NCI-H187 treated with DMSO at 0.1 percent for 48 hours (cell line): ENCODE measurements at places on chromosomes 6 and 20.

- no peak for DNase-seq
Measured at GRCh38 chr6:148128014-148128730, 214.5 kb upstream of the SASH1 start.

DNA sequence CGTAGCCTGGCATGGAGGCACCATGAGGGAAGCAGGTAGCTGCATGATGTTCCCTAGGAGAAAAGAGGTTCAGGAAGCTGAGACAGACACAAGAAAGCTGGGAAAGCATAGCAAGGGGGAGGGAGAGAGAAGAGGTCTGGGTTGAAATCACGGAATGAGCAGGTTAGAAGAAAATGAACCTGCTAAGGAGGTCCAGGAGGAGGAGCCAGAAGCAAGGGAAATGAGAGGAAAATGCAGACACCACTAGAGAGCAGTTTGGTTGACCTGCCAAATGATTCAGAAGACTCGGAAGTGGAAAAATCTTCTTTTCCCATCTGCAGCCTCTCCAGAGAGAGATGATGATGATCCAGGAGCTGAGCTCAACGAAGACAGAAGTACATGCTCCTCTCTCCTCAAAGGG, 70.9 kb downstream of the VIP start:
- no peak for DNase-seq

DNA sequence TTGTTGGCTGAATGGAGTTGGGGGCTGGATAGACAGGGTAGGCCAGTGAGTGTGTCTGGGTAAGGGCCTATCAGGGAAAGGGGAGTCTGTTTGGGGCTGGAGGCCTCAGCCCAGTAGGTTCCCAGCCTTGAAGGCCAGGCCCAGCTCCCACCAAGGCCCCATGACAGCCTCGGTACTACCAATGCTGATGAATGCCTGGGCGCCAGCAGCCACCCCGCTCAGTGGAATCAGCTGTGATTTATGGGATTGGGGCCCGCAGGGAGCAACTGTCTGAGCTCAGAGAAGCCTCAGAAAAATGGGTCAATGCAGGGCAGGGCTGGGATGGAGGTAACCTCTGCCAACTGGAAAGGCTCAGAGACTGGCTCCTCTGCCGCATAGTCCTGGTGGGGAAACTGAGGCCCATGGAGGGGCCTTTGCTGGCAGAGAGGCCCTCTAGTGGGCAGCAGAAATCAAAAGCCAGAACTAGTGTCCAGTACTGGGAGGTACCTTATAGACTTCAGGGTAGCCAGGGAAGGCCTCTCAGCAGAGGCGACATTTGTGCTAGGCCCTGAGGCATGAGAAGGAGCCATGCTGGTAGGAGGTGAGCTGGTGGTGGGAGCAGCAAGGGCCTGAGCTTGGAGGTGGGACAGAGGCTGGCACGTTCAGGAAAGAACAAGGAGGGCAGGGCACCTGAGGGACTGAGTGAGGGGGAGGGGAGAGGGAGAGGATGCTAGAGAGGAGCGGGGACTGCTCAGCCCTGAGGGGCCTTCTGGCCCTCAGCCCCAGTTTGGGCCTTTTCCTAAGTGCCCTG, 36.4 kb downstream of the DLGAP4 start:
- DNase-seq: no peak

- DNase-seq: no peak
Measured at GRCh38 chr6:150189122-150189521, 46.3 kb downstream of the PPP1R14C start.

- peak; percentile 30 for DNase-seq
Measured at GRCh38 chr6:88982720-88983119, 19.3 kb upstream of the RNGTT start.

- DNase-seq: no peak
Measured at GRCh38 chr6:42239736-42240375, 22.2 kb upstream of the MRPS10 start.

- DNase-seq: no peak
Measured at GRCh38 chr6:157987788-157988699, 6.4 kb downstream of the SYNJ2 start.

DNA sequence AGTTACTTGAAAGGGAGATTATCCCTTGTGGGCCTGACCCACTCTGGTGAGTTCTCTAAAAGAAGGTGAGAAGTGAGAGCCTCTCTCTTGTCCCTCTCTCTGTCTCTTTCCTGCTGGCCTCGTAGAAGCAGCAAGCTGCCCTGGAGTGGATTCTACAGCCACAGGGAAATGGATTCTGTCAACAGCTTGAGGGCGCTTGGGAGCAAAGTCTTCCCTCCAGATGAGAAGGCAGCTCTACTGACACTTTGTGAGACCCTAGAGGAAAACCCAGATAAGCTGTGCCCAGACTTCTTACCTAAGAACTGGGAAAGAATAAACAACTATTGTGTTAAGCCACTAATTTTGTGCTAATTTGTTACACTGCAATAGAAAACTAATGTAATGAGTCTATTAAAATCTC, 39.9 kb downstream of the ANKRD60 start:
- DNase-seq: no peak

DNA sequence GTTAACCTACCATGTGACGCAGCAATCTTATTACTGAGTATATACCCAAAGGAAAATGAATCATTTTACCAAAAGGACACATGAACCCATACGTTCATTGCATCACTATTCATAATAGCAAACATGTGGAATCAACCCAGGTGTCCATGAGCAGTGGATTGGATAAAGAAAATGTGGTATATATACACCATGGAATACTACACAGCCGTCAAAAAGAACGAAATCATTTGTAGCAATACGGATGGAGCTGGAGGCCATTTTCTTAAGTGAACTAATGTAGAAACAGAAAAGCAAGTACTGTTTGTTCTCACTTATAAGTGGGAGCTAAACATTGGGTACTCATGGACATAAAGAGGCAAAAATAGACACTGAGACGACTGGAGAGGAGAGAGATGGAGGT, 44.2 kb downstream of the TBPL1 start:
- no peak for DNase-seq

GRCh38 chr6:16548121-16548520, 213.1 kb downstream of the ATXN1 start:
- DNase-seq: no peak

- no peak for DNase-seq
Measured at GRCh38 chr20:49030954-49031619, 15.0 kb upstream of the CSE1L start.

- no peak for DNase-seq
Measured at GRCh38 chr6:161111261-161111660, 119.7 kb downstream of the MAP3K4 start.

- DNase-seq: no peak
Measured at GRCh38 chr6:14822012-14822553, 423.8 kb upstream of the JARID2 start.

GRCh38 chr20:56358070-56358469, 704 bp upstream of the FAM210B start:
- no peak for DNase-seq

DNA sequence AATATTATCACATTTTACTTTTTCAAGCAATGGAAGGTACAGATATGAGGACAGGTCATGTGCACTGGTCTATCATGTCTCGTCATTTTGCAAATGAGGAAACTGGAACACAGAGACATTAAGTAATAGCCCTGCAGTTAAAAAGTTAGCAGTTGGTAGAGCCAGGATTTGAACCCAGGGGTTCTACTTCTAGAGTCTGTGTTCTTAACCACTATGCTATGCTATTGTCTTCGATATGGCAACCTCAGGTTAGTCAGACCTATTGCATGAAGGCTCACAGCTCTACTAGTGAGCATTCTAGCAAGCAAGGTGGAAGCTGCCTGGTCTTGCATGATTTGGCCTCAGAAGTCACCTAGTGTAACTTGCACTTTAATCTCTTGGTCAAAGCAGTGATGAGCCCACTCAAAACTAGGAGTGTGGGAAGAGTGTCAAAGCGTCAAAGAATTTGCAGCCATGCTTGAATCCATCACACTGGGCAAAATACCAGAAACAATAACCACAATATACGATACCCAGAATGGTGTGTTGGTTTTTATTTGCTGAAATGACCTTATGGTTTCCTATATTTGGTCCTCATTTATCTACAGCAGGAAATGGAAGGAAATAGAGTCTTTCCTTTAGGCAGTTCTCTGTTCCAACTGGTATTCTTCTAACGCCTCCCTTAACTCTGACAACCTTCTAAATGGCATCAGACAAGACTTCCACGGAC, 20.4 kb upstream of the BMP2 start:
- DNase-seq: no peak

GRCh38 chr6:140597181-140597580, 1222.7 kb upstream of the CITED2 start:
- DNase-seq: no peak

GRCh38 chr20:23103284-23104018, 17.3 kb upstream of the CD93 start:
- DNase-seq: no peak

GRCh38 chr20:3390759-3391425, 16.6 kb downstream of the DNAAF9 start:
- DNase-seq: no peak

DNA sequence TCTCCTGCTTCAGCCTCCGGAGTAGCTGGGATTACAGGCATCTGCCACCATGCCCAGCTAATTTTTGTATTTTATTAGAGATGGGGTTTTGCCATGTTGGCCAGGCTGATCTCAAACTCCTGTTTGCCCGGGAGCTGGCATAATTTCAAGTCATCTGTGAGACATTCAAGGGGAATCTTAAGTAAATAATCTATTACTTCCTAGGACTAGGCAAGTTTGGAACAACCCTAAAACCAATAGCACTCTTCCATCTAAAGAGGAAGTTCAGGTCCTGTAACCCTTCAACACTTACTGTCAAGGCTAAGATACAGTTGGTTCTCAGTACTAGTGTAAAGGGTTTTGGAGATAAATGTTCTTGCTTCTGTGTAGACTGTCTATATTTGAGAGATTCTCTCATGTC, 267.8 kb upstream of the IRAK1BP1 start:
- DNase-seq: no peak

GRCh38 chr20:3658716-3659491, 4.3 kb downstream of the GFRA4 start:
- no peak for DNase-seq

DNA sequence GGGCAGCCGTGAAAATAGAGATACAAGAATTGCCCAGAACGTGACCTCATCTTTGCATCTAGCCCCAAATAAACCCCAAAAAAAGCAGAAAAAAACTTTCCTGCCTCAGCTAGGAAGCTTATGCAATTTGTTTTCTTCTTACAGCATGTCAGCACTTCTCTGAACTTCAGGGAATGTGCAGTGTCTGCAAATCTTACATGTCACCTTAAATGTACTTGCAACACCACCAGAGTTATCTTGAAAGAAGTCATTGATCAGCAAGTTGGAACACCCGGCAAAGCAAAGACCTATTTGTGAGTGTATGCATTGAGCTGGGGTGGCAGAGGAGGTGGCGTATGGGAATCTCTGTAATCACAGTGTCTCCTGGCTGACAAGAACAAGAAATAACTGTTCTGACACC, 123.4 kb downstream of the PKHD1 start:
- no peak for DNase-seq

GRCh38 chr6:79602859-79603258, 28.3 kb upstream of the SH3BGRL2 start:
- DNase-seq: no peak

- no peak for DNase-seq
Measured at GRCh38 chr20:1265226-1265915, 723 bp upstream of the SNPH start.

DNA sequence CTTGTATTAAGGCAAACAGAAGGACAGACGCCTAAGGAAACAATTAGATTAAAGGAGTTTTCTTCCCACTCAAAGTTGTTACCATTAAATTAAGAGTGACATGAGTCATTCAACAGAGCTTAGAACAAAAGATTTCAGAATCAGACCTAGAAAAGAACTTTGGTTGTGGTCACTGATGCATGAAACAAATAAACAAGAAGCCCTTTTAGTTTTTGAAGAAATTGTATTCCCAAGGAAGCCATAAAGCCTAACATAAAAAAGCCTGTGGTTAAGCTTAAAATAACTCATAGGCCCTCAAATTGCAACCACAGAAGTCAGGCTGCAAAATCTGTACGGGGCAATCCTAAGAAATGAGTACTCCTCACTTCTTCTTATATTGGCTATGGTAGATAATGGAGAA, 17.9 kb upstream of the TRIM26 start:
- no peak for DNase-seq

DNA sequence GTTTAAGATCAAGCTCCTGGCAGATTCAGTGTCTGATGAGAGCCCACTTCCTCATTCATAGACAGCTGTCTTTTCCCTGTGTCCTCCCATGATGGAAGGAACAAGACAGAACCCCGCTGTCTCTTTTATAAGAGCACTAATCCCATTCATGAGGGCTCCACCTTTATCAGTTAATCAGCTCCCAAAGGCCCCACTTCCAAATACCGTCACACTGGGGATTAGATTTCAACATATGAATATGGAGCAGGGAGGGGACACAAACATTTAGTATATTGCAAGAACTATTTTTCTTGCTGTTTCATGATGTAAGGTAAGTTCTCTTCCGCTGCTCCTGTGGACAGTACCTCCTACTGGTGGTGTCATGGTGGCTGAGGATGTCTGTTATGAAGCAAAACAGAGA, 158.3 kb upstream of the IRAK1BP1 start:
- DNase-seq: no peak

DNA sequence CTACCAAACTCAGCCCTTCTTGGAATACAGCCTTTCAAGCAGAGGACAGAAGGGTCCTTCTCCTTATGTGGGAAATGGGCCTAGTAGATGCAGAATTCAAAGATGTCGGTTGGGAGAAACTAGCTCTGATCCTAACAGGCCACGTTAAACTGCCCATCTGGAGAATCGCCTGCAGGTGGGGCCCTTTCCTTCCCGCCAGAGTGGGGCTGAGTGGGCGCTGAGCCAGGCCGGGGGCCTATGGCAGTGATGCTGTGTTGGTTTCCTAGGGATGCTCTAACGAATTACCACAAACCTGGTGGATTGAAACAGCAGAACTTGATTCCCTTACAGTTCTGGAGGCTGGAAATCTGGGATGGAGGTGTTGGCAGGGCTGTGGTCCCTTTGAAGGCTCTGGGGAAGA, 9.1 kb downstream of the MAPK13 start:
- DNase-seq: no peak

GRCh38 chr6:122050242-122050755, 349.2 kb upstream of the HSF2 start:
- no peak for DNase-seq

DNA sequence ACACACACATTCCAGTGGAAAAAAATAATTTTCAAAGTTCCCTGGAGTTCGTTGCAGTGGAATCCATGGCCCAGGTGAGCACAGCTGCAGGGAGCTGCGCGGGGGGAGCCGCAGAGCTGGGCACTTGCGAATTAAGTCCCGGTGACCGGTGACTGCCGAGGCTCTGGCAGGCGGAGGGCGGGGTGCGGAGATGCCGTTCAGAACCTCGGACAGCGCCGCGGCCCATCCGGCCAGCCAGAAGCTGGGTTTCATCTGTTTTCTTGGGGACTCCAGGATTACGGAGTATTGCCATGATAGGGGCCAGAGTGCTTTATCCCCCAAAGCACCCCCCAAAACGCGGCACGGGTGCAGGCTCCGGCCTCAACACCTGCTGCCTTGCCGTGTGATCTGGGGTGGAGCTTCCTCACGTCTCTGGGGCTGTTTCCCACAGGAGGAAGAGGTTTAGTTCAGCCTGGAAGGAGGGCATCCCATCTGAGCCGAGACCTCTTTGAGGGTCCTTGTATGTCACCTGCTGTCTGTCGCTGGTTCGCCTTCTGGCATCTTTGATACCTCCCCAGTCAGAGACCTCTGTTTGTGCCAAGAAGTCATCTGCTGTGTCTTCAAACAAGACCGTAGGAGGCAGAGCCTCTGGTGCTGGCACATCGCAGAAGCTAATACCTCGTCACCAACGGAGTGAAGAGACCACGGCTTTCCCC, 99.4 kb downstream of the YTHDF1 start:
- DNase-seq: no peak

GRCh38 chr6:30331981-30332380, 5.3 kb downstream of the TRIM39 start:
- no peak for DNase-seq
